ENCODE measurements at places on chromosomes 7 and 10. TPM values are rescaled to one million over a fixed set of nuclear protein-coding genes. Genes with fewer than 3 reads are reported as not detected.
A peak's percentile ranks its signal among the peaks of the same experiment; 100 is the strongest.

GRCh38 chr7:30514177-30514576 lies 9.5 kb upstream of the GGCT start:
- DNase-seq = no peak

DNA sequence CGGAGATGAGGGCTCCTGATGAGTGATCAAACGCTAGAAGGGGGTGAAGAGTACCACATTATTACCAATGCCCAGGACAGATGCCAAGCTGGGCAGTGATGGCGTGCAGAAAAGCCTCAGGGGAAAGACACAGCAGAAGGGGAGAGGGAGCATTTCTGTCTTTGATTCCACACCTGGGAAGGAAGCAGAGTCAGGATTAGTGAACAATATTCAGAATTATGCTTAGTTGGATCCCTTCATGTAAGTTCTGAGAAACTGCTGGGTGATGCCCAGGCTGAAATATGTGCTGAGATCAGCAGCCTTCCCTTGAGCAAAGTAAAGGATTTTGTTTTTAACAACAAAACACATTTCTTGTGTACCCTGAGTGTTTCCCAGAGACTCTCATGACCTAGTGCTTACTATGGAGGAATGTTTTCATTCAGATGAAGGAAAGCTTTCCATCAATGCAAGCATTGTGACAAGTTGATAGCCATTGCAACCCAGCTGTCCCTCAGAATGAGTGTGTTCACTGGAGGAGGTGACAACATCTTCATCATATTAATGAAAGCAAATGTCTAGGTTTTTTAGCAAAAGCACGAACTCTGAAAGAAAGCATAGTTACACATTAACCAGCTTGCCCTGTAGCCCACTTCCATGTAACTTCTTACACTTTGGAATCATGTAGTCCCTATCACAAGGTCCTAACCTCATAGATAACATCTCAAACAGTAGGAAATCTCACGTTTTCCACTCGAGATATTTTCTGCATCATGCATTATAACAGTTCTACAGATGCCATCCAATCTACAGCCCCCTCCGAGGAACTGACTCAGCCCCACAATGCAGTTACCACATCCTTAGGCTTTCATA lies 23.8 kb upstream of the AKR1C1 start:
- DNase-seq = no peak

GRCh38 chr10:78278058-78278404 lies 244.4 kb downstream of the RPS24 start:
- peak; percentile 65 for DNase-seq

DNA sequence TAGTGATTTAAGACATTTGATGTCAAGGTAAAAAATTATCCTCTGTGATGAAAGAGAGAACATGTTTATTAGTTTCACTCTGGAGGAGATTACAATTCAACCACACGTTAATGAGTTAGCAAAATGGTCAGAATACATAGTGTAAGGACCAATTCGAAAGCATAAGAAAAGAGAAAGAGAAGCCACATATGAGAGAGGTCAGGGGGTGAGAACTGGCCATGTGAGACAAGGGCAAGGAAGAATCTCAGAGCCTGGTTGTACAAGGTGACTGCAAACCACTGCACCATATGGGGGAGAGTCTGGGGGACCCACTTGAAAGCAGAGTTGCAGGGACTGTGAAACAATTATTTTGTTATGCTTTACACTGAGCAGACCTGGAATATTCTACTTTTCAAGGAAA lies 27.7 kb upstream of the BET1 start:
- DNase-seq = no peak

DNA sequence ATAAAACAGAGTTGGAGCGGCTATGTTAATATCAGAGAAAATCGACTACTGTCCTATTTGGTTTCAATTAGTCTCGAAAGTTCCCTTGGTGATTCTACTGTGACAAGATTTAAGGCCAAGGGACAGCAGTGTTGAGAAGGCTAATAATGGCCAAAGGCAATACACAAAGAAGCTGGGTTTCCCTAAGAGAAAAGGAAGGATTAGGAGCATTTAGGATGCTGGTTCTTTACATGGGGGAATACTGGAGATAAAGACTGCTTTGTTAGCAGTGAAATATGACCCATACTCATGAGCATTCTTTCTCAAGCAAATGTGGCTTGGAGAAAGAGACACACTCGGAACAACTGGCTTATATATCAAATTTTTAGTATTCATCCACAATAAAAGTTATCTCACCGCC lies 32.2 kb downstream of the IQUB start:
- no peak for DNase-seq

DNA sequence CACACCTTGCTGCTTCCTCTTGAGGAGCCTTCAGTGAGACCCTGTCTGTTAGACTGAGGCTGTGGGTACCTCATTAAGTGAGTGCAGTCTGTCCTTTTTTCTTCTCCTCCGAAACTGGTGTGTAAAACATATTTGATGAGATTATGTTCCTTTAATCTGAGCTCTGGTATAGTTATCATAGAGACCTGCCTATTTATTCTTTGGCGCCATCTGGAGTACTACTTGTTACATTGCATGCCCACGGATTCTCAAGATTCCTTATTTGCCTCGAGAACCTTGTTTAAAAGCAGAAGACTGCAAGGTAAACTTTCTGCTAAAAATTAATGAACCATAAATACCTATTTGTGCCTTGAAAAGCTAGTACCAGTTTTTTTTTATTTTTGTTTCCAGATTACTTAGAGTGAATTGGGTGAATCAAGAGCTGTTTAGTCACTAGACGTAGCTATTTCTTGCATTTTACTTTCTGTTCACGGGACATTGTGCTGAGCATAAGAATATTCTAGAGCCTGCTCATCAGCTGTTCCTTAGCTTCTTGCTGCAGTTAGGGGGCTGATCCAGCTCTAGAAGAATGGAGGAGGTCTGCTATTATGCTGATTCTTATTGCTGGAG lies 16.9 kb upstream of the STMP1 start:
- DNase-seq = no peak

DNA sequence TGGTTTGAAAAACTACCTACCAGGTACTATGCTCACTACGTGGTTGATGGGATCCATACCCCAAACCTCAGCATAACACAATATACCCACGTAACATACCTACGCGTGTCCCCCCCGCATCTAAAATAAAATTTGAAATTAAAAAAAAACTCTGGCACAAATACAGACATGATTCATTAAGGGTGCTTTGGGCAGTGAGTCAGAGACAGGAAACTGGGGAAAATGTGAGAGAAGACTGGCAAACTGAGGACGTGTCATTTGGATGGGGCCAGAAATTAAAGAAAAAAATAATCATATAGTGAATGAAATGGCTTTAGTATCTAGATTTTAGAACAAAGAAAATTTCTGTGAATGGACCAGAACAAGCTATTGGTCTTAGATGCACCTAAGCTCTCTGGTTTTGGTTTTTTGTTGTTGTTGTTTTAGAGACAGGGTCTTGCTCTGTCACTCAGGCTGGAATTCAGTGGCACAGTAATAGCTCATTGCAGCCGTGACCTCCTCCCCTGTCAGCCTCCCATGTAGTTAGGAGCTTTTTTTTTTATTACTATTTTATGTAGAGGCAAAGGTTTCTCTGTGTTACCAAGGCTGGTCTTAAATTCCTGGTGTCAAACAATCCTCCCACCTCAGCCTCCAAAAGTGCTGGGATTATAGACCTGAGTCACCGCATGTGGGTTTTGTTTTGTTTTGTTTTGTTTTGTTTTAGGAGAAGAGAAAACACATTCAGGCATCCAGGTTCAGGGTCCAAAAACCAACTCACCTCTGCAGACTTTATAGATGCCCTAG lies 5.9 kb upstream of the PRSS58 start:
- peak; percentile 52 for DNase-seq

- DNase-seq = peak; percentile 96
Measured at GRCh38 chr7:114819616-114820362, 102.1 kb upstream of the MDFIC start.

DNA sequence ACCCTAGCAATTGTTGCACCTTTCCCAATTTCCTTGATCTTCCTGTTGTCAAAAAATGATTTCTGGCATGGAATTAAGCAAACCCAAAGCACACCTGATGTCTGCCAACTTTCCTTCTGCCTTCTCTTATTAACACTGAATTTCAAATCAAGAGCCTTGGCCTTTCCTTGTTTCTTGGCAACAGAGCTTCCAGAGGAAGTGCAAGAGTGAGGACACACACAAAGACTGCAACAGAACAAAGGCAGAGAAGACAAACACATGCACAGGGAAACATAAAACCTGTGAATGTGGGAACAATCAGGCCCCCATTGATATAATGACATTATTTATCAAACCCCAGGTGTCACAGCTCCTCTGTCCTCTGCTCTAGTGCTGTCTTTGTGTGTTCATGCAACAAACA lies 73.0 kb upstream of the IL6 start:
- DNase-seq = no peak

DNA sequence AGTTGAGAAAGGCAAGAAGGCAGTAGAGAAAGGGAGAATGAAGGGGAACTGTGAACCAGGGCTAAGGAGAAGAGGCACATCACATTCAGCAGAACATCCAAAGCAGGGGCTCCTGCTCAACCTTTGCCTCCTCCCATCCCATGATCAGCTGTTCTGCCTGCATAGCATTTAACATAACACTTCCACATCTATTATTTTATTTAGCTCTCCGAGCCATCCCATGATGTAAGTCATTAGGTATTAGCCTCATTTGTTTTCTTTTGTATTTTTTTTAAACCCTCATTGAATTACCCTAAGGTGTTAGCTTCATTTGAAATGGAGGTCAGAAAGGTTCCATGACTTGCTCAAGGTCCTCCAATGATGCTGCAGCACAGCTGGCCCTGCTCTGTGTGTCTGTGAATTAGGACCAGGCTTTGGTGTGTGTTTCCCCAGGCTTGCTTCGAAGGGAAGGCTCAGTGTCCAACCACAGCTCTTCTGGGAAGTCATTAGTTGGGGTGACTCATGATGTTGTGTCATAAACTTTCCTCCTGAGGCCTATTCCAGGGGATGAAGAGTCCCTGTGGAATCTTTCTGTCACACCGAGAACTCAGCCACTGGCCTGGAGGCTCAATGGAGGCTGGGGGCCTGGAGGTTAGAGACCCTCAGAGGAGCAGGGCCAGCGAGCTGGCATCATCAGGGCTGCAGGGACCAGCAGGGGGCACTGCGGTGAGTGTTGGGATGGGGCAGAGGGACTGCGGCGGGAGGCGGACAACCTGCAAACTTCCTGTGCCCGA lies 16.5 kb downstream of the NPFFR1 start:
- peak; percentile 96 for DNase-seq

DNA sequence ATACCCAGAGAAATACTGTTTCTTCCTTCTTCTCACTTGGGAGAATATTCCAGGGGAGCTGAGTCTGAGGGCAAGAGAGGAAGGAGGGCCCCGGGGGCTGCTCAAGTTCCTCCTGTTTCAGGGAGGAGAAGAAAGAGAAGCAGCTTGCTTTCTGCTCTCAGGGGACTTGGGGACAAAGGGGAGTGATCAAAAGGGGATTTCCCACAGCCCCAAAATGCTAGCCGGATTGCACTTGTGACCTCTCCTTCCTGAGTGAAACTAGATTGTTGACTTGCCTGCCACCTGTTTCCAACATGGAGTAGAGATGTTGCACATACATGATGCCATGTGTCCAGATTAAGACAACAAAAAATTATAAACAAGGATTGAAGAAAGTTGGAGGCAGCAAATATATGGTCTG lies 28.7 kb upstream of the PDCD4 start:
- DNase-seq = no peak

DNA sequence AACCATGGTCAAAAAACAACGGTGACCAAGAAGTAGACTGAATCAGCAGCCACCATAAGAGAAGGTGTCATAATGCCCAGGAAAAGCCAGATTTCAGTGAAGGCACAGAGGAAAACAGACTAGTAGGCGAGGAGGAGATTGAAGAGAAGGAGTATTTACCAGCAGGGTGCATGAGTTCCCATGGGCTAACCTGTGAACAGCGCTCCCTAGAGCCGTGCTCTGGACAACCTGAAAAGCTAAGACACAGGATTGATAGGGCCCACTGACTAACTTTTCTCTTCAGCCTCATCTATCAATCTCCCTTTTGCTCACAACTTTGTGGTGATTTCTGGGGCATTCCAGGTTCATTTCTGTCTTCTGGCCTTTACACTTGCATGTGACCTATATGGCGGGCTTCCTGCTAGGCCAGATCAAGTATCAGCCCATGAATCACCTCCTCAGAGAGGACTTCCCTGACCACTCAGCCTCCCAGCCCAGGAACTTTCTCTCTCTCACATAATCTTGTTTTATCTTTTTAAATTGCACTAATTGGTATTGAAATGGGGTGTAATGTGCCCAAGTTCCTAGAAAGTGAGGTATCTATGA lies 12.8 kb downstream of the ANKRD22 start:
- DNase-seq = no peak

- DNase-seq = peak; percentile 97
Measured at GRCh38 chr10:5584895-5585516, 60.2 kb downstream of the CALML3 start.

GRCh38 chr10:78177491-78178185 lies 144.0 kb downstream of the RPS24 start:
- DNase-seq = no peak

DNA sequence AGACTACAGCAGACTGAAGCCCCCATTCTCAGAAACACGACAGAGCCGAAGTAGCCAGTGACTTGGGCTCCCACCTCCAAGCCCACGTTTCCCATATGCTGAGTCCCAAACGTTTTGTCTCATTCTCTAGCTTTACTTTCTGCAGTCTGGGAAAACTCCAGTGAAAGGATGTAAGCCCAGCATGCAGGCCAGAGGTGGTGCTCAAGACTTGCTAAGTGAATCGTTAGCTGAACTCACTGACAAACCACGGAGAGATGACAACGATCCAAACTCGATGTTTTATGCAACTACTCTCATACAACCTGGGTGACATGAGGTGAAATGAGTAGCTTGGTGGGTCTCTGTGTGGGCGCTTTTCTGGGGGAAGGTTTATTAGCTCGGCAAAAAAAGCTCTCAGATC lies 731.8 kb downstream of the SUGCT start:
- DNase-seq = peak; percentile 32

DNA sequence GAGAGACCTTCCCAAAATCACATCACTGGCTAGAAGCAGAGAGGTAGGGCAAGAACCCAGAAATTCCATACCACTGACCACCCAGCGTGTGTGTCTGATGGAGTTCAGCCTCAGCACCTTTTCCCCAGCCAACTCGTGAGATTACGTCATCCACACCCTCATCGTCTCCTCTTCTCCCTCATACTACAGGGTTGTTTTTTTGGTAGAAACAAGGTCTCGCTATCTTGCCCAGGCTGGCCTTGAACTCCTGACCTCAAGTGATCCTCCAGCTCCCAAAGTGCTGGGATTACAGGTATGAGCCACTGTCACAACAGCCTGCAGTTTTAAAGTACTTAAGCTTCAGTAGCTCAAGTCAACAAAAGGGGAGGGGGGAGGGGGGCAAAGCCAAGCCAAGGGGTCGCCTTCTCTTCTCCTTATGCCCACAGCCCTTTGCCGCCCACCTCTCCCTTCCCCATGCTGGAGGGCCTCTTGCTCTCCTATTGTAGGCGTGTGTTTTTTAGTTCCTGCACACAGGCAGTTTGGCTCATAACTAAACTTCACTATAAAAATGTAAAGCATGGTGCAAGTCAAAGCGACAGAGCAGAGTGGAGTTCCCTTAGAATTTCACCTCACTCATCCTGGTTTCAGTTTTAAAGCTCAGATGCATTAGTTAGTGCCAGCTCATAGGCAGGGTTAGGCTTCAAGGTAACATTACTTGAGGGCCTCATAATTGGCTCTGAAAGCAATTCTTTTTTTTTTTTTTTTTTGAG lies 5.2 kb upstream of the PRDX3 start:
- no peak for DNase-seq

Gene CACNB2
- 0.46 TPM for total RNA-seq

Gene PON3
- not detected for total RNA-seq

Gene OPN4
- not detected for total RNA-seq

Gene AASS
- total RNA-seq = 13.9 TPM

Gene PRPS1L1
- not detected for total RNA-seq

Gene SERPINE1
- total RNA-seq = 1,303 TPM

Gene SND1
- total RNA-seq = 267 TPM

Measured in astrocyte (in vitro differentiated cells and primary cell).